ENCODE measurements at places on chromosomes 1 and 21.

DNA sequence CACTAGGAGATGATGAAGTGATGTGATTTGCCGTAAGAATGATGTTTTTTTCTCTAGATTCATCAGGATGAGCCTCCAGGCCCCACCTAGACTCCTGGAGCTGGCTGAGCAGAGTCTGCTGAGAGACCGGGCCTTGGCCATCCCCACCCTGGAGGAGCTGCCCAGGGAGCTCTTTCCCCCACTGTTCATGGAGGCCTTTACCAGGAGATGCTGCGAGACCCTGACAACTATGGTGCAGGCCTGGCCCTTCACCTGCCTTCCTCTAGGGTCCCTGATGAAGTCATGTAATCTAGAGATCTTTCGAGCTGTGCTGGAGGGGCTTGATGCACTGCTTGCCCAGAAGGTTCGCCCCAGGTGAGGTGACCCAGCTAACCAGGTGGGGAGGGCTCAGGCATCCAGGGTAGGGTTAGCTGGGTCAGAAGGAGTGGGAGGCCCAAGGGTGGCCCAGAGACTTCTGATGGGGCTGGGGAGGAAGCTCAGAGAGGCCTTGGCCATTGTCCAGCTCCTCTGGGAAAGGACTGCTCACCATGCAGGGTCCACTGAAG is 1.3 kb downstream of the PRAMEF12 start:
- no peak for DNase-seq

- DNase-seq, result no peak
Observed at GRCh38 chr1:193613041-193613440, 426.6 kb upstream of the B3GALT2 start.

DNA sequence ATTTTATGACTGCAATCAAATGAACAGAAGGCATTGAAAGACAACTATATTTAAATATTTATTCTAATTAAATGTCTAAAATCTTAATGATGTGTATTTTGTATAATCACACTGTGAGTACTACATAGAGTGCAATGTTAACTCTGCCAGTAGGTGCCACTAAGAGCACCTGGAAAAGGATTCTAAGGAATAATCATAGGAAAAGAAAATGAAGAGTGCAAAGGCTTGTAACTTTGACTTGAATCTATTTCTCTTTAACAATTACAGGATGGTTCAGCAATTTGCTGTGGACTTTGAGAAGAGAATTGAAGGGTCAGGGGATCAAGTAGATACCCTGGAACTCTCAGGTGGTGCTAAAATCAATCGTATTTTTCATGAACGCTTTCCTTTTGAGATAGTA is 200.4 kb downstream of the DNM3 start:
- DNase-seq, result no peak

- no peak for DNase-seq
Observed at GRCh38 chr1:205519541-205520131, 15.2 kb downstream of the CDK18 start.

- peak; percentile 66 for DNase-seq
Observed at GRCh38 chr21:33025106-33025488, 638 bp upstream of the OLIG2 start.

Data from C1 segment of cervical spinal cord (tissue), 14 donors.